Caco-2 (cell line): ENCODE measurements at places on chromosomes 11 and 22. TPM values are rescaled to one million over a fixed set of nuclear protein-coding genes. Genes with fewer than 3 reads are reported as not detected.

- no peak overlapping the region for H3K27ac ChIP-seq
- no peak overlapping the region for H3K4me3 ChIP-seq
- no peaks in the 10 kb centered on the region for H3K36me3 ChIP-seq
- no peaks in the 10 kb centered on the region for H3K27me3 ChIP-seq
Observed at GRCh38 chr11:104907521-104908185, 9.4 kb upstream of the CASP12 start.

- H3K27me3 ChIP-seq = no peaks in the 10 kb centered on the region
- H3K4me3 ChIP-seq = no peak overlapping the region
- H3K36me3 ChIP-seq = no peaks in the 10 kb centered on the region
- DNase-seq = peak; percentile 24
- H3K27ac ChIP-seq = no peak overlapping the region
Observed at GRCh38 chr22:45208993-45209838, 31.5 kb downstream of the KIAA0930 start.

DNA sequence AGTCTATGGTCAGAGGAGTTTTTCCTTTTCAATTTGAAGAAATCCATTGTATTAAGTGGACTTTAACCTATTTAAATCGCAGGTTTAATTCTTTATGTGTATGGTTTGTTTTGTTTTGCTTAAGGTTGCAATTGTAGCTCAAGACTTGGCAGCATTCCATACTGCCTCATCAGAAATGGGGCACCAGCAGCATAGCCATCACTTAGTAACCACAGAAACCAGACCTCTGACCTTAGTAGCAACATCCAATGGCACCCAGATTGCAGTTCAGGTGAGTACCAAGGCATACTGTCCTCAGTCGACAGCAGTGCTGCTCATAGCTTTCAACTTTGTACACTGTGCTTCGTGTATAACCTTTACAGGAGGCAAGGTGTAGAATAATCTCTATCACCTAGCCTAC is 48.4 kb upstream of the WEE1 start:
- no peak for DNase-seq
- H3K4me1 ChIP-seq = peaks cover 29% of the 10 kb centered on the region
- no peak overlapping the region for H3K4me3 ChIP-seq
- H3K27me3 ChIP-seq = no peaks in the 10 kb centered on the region
- H3K27ac ChIP-seq = no peak overlapping the region

NXPE1 gene
- total RNA-seq = not detected in 2 replicates

- H3K4me1 ChIP-seq = peaks cover 5% of the 10 kb centered on the region
- DNase-seq = no peak
- H3K27me3 ChIP-seq = no peaks in the 10 kb centered on the region
- H3K36me3 ChIP-seq = no peaks in the 10 kb centered on the region
- no peak overlapping the region for H3K27ac ChIP-seq
Observed at GRCh38 chr11:75539459-75540334, 14.0 kb upstream of the GDPD5 start.

GP1BB gene
- total RNA-seq = 0.39 and 1.0 TPM in 2 replicates

DNA sequence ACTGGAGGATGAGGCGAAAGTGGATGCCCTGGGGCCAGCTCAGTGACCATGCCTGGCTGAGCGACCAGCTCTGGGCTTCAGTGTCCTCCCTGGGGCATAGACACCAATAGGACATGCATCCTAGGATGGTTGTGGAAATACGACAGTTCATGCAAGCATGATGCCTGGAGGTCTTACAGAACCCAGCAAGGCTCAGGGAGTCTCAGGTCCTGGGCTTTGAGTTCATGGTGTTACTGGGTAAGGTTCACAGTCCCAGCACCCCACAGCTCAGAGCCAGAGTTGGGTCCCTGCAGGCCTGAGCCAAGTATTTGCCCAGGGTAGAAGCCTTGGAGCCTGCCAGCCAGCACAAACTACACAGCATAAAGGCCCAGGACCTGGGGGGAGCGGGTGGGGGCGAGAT is 4.2 kb upstream of the SUSD2 start:
- H3K4me1 ChIP-seq = peaks cover 15% of the 10 kb centered on the region
- no peaks in the 10 kb centered on the region; the same call in none of the 2 replicates for H3K36me3 ChIP-seq
- H3K27me3 ChIP-seq = no peaks in the 10 kb centered on the region
- no peak for DNase-seq
- H3K27ac ChIP-seq = no peak overlapping the region
- no peak overlapping the region for H3K4me3 ChIP-seq

ROM1 gene
- 1.1 and 1.3 TPM in 2 replicates for total RNA-seq

DNA sequence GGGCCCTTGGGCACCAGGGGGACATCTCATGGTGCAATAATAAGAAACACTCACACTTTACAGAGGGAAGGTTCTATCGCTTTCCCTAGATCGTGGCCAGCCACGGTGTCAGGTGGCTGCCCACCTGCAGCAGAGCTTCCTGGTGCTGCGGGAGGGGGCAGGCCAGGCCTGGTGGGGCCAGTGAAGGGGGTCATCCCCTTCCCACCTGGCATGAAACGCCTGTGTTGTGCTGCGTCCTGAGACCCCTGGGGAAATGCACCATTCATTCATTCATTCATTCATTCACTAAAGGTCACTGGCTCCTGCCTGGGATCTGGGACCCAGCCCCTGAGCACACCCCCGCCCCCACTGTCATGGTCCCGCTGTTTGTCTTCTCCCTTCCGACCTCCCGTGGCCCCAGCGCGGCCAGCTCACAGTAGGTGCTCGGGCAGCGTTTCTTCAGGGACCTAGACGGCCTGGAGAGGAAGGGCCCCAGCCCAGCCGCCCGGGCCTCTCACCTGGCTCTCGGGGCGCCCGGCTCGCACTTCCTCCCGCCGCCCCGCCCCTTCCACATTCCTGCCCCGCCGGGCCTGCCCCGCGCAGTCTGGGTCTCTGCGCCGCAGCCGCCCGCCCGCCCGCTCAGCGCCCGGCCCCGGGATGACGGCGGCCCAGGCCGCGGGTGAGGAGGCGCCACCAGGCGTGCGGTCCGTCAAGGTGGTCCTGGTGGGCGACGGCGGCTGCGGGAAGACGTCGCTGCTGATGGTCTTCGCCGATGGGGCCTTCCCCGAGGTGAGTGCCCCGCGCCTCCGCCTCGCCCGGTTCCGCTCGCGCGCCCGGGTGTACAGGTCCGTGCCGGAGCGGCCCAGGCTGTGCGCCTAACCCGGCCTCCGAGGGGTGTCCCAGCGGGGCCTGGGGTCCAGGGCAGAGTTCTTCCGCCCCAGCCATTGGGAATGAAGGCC is at the start of gene RHOD:
Gene RHOD (plus strand): TSS at position 581 of the 938 bp plus-strand sequence. CDS start 56 bp downstream, at position 637.
- H3K4me3 ChIP-seq = peak within 1 kb of the TSS; percentile 76
- DNase-seq = peak; percentile 83
- H3K27ac ChIP-seq = peak within 1 kb of the TSS; percentile 92
- peaks cover 40% of the 10 kb centered on the region for H3K4me1 ChIP-seq
- H3K36me3 ChIP-seq = no peaks in the 10 kb centered on the region
